ENCODE measurements at places on chromosomes 12 and 14.

DNA sequence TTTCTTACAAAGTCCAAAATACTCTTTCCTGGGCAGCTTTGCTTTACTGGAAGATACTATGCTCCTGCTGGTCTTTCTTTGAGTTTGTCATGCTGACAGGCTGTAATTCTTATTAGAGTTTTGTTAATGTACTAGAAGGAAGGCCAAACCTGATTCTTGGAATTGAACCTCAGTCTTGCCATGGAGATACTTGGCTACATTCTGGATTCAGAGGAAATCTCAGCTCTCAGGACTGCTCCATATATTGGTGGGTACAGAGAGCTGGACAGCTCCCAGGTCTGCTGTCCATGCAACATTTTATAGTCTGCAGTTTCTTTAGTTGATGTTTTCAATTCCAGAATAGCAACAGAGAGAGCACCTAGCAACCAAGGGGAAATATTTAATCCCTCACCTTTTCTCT, 363.1 kb upstream of the STXBP6 start:
- DNase-seq: no peak

GRCh38 chr14:76780875-76781647, 19.8 kb downstream of the VASH1 start:
- DNase-seq: no peak

DNA sequence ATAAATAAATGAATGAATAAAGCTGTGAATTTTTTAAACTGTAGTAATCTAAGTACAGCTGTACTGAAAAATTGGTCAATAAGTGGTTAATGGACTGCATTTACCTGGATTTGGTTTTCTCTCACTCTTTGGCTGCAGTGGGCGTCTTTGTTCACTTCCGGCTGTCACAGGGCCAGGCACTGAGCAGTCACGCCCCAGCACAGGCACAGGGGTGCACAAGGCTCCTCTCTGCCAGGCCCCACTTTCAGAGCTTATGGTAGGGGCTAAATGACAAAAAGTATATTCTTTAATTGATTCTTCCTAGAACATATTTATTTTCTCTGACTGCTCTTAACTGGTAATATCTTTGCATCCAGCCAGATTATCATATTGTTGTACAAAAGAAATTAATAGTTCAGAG, 70.6 kb upstream of the DYNC1H1 start:
- DNase-seq: no peak

GRCh38 chr12:7859552-7859951, 13.2 kb downstream of the SLC2A14 start:
- DNase-seq: no peak

DNA sequence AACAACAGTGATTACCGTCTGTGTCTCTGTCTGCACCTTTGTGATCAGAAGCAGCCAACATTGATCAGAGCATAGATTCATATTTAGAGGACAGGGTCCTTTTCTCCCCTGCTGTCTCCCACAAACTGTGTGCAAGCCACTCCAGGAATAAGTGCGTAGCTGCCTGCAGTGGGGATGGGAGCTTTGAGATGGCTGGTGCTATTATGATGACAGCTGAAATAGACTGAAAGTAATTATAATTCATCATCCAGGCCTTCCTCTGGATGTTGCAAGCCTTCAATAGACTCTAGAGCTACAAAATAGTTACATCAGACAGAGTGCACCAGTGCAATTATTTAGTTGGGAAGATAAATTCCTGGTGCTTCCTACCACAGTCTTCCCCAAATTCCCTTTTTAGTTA, 68.1 kb downstream of the BORCS5 start:
- DNase-seq: no peak

- no peak for DNase-seq
Observed at GRCh38 chr14:94382099-94382715, 6.2 kb downstream of the SERPINA1 start.

- no peak for DNase-seq
Observed at GRCh38 chr14:97185186-97185585, 388.0 kb downstream of the VRK1 start.

- DNase-seq: no peak
Observed at GRCh38 chr12:23222801-23223200, 597.8 kb downstream of the ETNK1 start.

DNA sequence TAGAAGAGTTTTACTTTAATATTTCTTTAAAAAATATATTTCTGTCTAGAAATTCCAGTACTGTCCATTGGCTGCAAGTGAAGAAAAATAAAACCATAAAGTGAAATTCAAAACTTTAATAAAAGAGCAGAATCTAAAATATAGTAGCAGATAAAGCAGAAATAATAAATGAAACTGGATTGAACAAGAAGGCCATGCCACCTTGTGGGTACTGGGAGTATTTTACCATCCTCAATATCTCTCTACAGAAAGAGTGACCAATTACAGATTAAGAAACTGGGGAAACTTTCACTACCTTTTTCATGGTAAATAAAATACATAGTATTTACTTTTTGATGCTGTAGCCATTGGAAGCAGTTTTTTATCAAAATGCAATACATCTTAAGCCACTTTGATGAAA, 220.5 kb downstream of the BCAT1 start:
- no peak for DNase-seq

DNA sequence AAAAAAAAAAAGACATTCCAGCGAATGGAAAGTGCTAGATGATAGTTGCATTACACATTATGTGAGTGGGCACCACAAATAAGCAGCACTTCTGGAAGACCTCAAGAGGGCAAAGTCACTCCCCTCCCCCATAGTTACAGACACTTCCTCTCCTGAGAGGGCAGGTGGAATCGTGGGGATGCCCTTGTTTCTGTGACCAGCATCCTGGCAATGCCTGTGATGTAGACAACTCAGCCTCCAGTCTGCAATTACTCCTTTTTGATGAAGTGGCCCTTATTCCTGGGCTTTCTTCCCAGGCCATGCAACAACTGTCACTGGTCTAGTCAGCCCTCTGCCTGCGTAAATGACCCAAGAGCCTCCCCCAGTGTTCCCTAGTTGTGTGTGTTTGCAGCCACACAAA, 104.8 kb downstream of the VRK1 start:
- DNase-seq: no peak

GRCh38 chr14:38611928-38612327, 356.0 kb upstream of the CLEC14A start:
- no peak for DNase-seq

GRCh38 chr14:89241934-89242651, 174.9 kb downstream of the FOXN3 start:
- DNase-seq: no peak

GRCh38 chr12:119157528-119157927, 21.2 kb upstream of the HSPB8 start:
- DNase-seq: no peak

DNA sequence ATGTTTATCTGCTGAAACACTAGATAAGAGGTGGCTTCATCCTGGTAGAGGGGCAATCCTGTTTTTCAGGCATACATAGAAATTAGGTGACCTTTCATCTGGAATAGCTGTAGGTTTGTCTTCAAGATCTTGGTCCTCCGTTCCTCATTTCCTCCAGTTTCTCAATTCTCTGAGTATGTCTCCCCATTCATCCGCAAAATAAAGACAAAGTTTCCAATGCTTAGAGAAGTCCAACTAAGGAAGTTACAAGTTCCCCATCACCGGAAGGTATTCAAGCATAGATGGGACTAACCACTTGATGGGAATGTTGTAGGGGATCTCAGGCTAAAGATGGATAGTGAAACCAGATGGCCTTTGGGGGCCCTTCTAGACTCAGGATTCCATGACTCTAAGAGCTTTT, 34.3 kb downstream of the ERG28 start:
- DNase-seq: no peak

- DNase-seq: no peak
Observed at GRCh38 chr12:67052981-67053380, 216.2 kb upstream of the CAND1 start.

Data from NCI-H1930 (cell line).